ENCODE measurements at places on chromosomes 2 and 18. TPM values are rescaled to one million over a fixed set of nuclear protein-coding genes. Genes with fewer than 3 reads are reported as not detected.

DNA sequence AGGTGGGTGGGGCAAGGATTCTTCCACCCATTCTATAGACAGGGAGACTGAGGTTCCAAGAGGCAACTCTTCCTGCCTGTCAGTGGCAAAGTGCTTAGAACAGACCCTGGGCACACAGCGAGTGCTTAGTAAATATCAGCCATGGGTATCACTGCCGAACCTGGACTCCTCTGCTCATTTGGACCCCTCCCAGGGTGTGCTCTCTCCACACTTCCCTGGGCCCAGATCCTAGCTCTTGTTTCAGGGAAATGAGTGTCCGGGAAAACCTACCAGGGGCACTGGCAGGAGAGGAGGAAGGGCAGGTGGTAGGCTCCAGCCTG, 136.3 kb downstream of the CYP26B1 start:
- no peak for DNase-seq

Gene ZNF521
- 14.5 TPM for total RNA-seq

DNA sequence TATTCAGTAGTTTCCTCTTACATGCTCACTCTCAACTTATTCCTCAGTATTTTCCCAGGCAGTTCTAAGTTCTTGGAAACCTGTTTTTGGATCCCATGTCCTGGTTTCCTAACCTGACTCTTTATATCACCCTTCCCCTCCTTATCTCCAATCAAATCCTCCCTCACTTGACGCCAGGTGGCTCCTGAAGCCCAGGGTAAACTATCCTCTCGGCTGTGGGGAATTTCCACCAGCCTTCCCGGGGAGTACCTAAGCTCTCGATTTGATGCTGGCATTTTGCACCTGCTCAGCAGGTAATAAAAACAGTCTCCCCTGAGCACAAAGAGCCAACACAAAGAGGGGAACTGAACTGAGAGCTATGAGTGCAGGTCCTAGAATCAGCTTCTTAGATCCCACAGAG, 538.0 kb downstream of the SLC4A3 start:
- DNase-seq: no peak

DNA sequence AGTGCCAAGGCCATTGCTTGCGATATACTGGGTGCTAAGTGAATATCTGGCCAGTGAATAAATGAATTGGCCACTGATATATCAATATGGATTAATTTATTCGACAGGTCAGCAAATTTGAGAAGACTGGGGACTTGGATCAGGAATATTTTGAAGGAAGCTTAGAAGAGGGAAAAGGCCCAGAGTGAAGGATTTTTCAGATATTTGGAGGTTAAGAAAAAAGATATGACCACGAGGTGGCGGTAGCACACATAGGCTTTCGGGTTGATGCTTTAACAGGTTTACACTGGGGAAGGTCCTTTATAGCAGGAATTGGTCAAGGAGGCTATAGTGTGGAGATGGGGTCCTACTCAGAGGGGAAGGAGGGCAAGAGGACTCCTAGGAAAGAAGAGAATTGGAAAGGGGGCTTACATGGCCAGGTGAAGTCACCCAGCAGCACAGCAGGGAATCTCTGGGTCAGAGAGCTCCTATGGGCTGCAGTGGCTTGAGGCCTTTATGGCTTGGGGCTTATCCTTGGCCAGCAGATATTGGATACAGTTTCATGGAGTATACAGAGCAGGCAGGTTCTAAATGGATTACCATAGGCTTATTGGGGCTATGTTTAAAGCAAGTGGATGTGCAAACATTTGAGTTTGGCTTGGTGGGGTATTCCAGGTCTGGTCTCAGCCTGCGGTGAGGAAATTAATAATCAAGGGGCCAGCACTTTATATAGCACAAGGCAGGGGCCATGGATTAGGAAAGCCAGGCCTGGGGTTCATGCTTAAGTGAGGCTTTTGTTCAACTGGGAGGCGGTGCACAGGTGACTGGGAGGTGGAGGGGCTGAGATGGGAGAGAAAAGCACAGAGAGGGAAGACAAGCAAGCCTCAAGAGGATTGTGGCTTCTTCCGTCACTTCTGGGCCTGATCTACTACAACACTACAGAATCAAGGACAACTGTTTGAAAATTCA, 9.7 kb downstream of the IL1RN start:
- no peak for DNase-seq

Gene TFCP2L1
- total RNA-seq: 5.9 TPM

DNA sequence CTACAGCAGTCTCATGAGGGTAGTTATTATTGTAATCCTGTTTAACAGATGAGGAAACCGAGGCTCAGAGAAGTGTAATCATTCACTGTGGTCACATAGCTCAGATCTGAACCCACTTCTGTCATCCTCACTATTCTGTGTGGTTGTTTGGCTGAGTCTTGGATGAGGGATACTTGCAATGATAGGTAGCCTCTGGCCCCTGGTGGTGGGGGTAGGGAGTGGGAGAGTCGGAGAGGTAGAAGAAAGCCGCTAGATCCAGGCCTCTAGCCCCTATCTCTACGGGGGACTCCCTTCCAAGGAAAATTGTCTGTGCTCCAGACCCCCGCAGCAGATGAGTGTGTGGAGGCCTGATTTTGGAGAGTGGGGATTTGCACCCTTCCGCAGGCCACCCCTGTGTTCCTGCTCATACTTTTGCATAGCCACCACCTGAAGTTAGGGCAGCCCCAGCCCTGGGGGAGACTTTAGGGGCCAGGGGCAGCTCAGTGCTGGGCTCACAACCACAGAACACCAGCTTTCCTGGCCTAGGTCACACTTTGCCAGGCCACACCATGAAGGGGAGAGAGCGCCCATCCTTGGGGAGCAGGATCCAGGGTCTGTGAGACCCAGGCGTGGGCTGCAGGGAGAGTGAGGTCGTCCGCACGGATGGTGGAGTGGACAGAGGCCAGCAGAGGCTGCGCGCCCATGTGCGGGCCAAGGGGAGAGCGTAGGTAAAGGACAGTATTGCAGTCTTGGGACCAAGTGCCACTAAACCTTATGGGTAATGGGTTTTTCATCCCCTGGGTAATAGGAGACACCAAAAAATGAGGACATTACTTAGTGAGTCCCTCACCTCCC, 148.2 kb downstream of the GLI2 start:
- DNase-seq: no peak

GRCh38 chr18:70892381-70892780, 603.5 kb downstream of the SOCS6 start:
- DNase-seq: no peak

- peak; percentile 51 for DNase-seq
Measured at GRCh38 chr2:241609859-241610793, 26.8 kb downstream of the THAP4 start.

DNA sequence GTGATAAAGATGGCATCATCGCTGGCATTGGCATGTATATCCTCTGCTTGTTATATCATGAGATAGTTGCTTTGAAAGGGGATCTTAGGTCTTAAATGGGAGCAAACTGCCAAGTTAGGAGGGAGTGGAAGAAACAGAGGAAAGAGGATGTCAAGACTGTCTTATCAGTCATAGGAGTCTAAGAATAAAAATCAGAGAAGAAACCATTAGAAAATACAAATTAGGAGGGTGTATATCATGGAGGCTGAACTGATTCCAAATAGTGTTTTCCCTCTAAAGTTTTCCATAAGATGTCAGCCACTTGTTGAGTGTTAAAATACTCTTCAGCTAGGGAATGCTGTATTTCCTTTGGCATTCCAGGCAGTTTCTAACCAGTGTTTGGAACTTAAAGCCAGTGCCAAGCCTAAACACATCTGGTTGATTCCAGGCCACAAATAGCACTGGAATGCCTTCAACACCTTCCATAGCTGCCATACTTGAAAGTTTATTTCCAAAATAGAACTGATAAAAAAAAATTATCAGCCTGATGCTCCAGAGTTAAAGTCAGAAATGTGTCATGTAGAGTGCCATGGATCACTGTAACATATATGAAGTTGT, 129.4 kb downstream of the ZEB2 start:
- DNase-seq: no peak

Gene GLB1L
- 19.8 TPM for total RNA-seq

DNA sequence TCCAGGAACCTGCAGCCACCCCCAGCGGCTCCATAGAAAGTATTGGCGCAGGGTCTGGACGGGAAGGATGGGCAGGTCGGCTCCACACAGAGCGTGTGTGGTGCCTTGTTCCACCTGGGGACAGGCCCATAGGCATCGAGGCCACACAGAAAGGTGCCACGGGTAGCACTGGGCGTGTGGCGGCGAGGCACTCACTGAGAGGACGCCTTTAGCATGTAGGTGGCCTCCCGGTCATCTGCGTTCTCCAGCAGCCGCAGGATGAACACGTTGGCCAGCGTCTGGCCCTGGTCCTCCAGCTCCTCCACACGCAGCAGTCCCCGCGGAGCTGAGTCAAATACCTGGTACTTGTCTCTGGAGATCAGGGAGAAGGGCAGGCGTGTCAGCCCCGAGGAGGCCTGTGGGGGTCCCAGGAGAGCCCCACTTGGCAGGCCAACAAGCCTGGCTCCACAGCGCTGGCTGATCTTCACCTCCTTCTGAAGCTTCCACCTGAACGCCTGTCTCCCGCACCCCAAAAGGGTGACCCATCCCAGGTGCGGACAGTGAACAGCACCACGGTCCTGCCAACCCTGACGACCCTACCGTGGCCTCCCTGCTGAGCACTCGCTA, 13.2 kb downstream of the SNORC start:
- DNase-seq: no peak

GRCh38 chr2:150296770-150297546, 190.5 kb downstream of the RND3 start:
- DNase-seq: no peak

- DNase-seq: no peak
Measured at GRCh38 chr2:187495324-187495723, 47.3 kb upstream of the CALCRL start.

Data from kidney epithelial cell (primary cell).